ENCODE measurements at places on chromosomes 11 and 22.

DNA sequence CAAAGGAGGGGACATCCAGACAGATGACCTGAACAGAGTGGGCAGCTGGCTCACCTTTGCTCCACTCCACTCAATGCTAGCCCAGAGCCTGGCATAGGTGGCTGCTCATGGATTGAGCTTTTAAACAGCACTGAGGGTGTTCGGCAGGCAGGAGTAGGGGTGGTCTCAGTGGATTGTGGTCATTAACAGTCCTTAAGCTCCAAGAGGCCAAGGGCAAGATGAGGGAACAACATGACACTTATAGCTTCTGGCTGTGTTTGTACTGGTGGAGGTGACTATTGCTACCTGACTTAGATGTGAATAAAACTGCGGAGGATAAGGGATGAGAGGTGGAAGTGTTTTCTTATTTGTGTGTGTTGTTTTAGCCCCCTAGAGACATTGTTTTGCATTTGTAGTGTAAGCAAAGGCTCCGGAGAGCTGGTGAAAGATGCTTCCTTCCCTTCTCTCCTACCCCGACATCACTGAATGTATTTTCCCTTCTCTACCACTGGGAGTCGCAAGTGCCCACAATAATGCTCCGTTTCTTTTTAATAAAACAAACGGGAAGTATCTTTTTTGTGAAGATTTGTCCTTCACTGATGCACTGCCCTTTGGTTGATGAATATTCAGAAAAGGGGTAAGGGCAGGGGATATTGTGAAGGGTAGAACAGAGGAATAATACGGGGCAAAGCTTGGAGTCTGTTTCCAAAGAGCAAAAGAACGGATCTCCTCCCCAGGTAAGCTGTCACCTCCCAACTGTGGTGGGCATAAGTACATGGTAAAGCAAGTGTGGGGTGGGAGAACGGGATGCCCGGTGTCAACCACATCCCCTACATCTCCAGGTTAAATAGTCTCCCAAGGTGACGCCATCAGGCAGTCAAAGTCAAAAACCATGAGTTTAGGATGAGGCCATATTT lies 27.5 kb upstream of the MTNR1B start:
- DNase-seq: no peak

DNA sequence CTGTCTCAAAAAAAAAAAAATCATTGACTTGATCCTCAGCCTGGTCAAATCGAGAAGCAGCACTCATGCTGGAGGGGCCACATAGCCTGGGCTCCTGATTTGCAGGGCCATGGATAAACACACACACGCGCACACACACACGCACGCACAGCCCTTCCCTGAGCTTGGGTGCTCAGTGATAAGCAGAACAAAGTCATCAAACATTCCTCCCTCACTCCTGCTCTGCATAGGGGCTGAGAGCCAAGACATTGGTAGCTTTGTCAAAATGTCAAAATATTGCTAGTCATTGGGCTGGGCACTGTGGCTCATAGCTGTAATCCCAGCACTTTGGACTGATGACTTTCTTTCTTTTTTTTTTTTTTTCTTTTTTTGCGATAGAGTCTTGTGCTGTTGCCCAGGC lies 34.0 kb upstream of the A4GALT start:
- no peak for DNase-seq

DNA sequence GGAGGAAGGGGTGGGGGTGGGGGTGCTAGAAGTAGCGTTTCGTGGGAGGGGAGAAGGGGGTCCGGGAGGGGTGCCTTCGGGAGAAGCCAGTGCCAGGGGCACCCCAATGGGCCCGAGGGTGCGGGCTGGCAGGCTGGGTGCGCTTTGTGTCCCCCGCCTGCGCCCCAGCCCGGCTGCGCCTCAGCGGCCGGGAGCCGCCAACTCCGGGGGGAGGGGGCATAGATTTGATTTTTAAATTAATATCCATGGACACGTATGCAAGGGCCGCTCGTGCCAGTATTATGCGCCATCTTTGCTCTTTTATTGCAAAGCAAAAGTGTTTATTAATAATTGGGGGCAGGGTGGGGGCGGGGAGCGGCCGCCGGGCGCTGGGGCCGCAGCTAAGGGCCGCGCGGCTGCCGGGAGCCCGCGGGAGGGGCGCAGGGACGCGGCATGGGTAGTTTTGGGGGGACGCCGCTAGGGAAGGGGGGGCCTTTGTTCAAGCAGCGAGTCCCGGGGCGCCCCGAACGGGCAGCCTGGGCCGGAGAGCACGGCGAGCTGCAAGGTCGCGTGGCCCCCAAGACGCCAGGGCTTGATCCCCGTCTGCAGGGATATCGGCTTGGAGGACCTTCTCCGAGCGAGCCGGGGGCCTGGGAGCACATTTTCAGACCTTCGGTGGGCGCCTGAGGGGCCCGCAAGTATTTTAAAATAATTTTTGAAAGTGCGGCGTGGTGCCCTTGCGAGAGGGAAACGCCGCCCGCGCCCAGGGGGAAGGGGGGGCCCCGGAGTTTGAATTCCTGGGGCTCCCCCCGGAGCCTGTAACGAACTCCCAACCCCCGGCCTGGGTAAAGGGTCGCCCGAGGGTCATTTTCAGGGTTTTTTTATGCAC lies 959 bp downstream of the CCND1 start:
- no peak for DNase-seq

DNA sequence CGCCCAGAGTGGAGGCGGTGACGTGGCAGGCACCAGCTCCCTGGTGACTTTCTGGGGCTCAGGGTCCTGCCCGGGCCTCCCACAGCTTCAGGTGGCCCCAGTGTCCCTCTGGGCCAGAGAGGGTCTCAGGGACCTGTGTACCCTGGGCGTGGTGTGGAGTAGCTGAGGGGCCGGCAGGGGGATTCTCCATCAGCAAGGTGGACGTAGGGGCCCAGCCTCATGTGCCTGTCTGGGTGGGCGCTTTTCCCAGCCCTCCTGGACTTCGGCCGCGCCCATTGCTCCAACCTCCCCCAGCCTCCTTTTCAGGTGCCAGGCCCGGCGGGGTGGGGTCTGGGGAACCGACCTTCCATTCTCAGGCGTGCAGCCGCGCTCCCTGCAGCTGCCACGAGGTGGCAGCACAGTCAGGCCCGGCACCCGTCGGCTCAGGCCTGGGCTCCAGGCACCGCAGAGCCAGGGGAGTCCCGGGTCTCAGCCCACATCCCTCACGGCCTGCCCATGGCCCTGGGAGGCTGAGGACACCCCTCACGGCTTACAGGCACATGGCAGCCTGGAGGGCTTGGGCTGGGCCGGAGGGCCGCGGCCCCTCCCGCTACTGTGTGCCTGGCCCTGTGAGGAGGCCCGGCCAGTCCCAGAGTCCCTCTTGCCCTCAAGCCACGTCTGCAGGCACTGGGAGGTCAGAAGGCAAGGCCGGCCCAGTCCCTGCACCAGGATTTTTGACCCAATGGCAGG lies 19.9 kb upstream of the MUC5B start:
- peak; percentile 45 for DNase-seq

- no peak for DNase-seq
Measured at GRCh38 chr11:69922015-69922595, 102.9 kb upstream of the FGF3 start.

DNA sequence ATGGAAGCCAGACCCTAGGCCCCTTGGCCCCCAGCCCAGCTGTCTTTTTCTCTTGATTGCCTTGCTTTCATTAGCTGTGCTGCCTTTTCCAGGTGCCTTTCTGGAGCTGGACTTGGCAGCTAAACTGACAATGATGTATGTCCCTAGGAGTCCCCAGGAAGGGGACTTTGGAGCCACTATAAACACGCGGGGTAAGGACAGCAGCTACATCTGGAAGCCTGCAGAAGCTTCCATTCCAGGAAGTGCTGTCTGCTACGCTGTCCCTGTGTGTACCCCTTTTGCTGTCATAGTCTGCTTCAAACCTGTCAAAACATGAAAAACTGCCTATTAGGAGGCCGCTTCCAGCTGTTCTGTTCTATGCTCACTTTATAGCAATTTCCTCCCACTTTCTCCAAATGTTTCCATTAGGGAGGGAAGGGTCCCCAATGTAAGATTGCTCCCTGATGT lies 153.3 kb upstream of the RAG2 start:
- DNase-seq: no peak

GRCh38 chr11:79675081-79675480 lies 234.3 kb upstream of the TENM4 start:
- no peak for DNase-seq

- DNase-seq: no peak
Measured at GRCh38 chr11:130555251-130555841, 106.9 kb downstream of the ADAMTS15 start.

DNA sequence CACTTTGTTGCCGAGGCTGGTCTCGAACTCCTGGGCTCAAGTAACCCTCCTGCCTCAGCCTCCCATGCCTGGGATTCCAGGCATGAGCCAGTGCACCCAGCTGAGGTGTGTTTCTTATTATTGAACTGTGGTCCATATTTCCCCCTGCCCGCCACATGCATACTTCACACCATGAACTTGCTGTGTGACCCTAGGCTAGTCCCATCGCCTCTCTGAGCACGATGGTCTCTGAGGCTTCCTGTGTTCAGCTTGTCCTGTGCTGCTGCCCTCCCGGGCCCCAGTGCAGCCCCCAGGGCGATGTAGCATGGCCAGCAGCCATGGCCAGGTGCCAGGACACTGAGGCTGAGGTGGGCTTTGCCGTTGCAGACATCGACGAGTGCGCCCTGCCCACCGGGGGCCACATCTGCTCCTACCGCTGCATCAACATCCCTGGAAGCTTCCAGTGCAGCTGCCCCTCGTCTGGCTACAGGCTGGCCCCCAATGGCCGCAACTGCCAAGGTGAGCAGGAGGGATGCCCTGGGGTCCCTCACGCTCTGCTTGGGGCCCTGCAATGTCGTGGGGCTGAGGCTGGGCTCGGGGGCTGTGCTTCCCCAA lies 45.7 kb downstream of the FBLN1 start:
- DNase-seq: no peak

Data from stimulated activated CD8-positive, alpha-beta memory T cell treated with anti-CD3 and anti-CD28 coated beads, Interleukin-15, amount 100 ng/mL, for 48 hours (primary cell).